Left colon (tissue), 2 donors: ENCODE measurements at places on chromosomes 4 and X. TPM values are rescaled to one million over a fixed set of nuclear protein-coding genes. Genes with fewer than 3 reads are reported as not detected.

The FAM53A gene
- 0.49 TPM for total RNA-seq

The KDR gene
- total RNA-seq = 4.8 TPM

The DUX4 gene
- total RNA-seq = not detected

The RAB33A gene
- total RNA-seq = not detected

GRCh38 chrX:103099691-103100090 lies 6.7 kb upstream of the NXF3 start:
- no peak for DNase-seq

- no peak for DNase-seq
These were observed 8.6 kb downstream of the OPHN1 start for GRCh38 chrX:68424719-68425118.

- DNase-seq = no peak
These were observed 40.0 kb downstream of the CHRDL1 start for GRCh38 chrX:110755611-110756010.

GRCh38 chrX:121256647-121257046 lies 209.2 kb downstream of the GLUD2 start:
- no peak for DNase-seq

DNA sequence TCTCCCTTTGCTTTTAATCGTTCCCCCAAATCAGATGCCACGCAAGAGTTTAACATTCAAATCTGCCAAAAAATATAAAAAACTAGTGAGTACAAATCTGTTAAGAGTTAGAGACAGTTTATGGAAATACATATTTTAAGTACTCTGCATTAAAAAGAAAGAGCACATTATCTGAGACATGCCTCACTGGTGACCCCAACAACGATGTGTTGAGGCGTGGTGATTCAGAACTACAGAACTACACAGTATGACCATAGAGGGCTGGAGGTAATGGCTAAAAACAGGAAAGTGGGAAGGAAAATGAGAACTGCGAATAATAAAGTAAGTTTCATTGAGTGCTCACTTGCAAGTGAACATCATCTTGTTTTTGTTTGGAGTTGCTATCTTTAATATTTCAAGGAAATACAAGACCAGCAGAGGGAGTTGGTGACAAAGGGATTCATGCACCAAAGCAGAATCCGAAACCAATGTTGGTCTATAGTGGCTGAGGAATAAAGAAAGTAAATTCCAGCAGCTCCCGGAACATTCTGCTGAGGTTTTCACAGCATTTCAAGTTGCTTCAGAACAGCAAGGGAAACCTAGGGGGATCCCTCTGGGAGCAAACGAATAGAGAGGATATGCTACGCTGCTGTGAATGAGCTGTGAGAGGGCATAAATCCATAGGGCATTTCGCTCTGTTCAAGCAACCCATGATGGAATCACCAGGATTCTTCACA lies 92.2 kb downstream of the DCHS2 start:
- no peak for DNase-seq

- DNase-seq = no peak
These were observed 397.6 kb upstream of the TENM3 start for GRCh38 chr4:181845617-181846016.

DNA sequence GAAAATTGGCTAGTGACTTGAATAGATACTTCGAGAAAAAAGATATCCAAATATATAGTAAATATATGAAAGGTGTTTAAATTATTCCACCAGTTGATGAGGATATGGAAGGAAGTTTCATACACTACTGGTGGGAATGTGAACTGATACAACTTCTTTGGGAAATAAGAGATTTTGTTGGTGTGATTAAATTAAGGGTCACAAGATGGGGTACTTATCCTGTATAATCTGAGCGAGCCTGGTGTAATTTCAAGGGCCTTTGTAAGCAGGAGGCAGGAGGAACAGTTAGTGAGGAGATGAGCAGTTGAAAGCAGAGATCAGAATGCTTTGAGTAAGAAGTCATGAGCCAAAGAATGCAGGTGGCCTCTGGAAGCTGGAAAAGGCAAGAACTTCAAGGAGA lies 192.2 kb downstream of the KCTD8 start:
- DNase-seq = no peak

DNA sequence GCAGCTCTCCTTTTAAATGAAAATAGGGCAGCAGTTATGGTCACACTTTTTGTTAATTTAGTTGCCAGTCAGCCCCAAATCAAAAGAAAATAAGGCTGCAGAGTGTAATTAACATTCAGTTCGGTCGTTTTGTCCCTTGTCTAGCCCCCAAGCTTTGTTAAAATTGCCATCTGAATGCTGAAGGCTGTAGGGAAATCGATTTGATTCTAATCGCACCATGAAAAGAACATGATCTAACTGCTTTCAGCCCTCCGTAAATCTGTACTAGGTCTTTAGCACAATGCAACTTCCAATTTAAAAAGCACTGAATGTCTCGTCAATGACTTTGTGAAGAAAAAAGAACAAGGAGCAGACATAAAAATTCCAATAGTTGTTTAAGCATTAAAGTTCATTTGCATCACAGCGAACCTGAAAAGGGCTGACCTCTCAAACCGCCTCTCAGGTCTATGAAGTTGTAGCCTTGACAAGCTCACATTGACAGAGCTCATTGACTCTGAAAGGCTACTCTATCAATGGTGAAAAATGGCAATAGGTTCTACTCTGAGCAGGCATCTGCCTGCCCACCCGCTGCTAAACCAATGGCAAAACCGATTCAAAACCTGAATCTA lies 48.9 kb downstream of the CHIC2 start:
- no peak for DNase-seq

- DNase-seq = no peak
These were observed 21.8 kb upstream of the TLL1 start for GRCh38 chr4:165851256-165851655.

DNA sequence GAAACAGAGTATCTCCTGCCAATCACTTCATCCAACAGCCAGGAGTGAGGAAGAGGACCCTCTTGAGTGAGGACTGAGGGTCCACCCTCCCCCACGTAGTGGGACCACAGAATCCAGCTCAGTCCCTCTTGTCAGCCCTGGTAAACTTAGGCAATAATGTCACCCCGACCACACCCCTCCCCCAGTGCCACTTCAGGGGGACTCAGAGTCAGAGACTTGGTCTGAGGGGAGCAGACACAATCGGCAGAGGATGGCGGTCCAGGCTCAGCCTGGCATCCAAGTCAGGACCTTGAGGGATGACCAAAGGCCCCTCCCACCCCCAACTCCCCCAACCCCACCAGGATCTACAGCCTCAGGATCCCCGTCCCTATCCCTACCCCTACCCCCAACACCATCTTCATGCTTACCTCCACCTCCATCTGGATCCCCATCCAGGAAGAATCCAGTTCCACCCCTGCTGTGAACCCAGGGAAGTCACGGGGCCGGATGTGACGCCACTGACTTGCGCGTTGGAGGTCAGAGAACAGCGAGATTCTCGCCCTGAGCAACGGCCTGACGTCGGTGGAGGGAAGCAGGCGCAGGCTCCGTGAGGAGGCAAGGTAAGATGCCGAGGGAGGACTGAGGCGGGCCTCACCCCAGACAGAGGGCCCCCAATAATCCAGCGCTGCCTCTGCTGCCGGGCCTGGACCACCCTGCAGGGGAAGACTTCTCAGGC lies at the start of the genes CSAG1 and MAGEA12:
TSS of gene CSAG1 (minus strand) at position 461 of the 715 bp plus-strand sequence. CDS start 1,261 bp downstream, outside the sequence.
TSS of gene MAGEA12 (plus strand) at position 497 of the 715 bp plus-strand sequence. CDS start 2,405 bp downstream, outside the sequence.
- no peak for DNase-seq

DNA sequence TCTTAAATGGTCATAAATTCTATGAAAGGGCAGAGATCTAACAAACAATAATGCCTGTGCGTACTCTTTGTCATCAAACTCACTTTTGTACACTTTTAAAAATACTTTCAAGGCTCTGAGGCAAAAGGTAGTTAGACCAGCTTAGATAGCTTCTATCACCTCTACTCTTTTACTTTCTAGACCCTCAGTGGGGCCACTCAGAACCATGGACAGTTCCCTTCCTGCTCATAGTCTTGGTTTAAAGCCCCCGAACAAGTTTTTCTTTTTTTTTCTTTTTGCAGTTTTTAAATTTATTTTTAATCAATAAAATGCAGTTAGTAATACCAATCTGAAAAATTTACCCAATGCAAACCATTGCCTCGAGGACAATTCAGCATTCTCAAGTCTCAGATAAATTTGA lies 460.5 kb upstream of the CNKSR2 start:
- DNase-seq = no peak

DNA sequence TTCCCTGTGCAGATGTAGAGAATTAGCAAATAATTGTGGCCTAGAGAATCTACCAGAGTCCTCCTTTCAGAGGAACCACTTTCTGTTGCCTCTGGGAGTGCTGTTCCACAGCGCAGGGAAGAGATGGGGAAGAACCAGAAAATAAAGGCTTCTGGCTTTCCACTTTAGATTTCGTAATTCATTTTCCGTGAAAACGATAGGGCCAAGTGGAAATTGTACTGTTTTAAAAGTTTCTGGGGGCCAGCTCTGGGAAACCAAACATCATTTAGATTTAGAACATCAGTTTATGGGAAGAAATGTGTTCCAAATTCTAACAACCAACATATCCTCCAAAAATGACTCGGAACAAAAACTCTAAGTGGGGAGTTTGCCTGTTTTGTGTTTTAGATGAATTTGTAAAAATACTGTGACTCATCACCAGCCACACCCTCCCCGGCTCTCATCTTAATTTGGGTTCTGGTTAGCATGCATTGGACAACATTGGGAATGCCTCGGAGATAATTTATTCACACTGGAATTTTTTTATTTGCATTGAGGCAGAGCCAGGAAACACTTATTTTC lies 65.2 kb upstream of the LNX1 start:
- no peak for DNase-seq

DNA sequence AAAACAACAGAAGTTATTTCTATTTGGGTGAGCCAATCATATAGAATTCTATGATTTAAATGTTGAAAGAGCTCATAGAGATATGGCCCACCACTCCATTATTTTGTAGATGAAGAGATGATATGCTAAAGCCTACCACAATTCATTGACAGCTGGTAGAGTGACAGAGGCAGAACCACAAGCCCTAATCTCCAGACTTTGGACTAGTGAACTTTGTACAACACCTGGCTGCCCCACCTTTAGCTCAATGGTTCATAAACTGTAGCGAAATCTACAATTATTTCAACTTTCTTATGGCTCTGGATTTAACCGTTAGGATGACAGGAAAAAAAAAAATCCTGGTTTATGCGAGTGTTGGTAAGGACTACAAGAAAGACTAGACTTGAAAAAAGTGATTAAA lies 50.9 kb downstream of the PRKG2 start:
- peak; percentile 23 for DNase-seq

DNA sequence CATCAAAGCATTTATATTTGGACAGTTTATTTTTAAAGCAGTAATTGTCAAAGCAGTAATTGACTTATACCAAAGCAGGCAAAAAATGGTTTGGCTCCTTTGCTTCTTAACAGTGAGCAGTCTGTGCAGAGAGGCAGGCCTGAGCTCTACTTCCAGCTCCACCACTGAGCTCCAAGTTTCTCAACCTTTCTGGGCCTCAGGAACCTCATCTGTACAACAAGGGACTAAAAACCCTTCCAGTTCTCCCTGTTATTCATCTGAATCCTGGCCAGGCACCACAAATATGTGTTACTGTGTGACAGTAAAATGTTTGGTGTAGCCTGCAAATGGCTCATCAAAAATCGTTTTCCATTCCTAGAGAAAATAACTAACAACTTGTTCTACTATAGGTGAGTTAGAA lies 88.7 kb upstream of the TTC29 start:
- no peak for DNase-seq

GRCh38 chr4:99405433-99406115 lies 29.6 kb downstream of the ADH7 start:
- DNase-seq = peak; percentile 74

DNA sequence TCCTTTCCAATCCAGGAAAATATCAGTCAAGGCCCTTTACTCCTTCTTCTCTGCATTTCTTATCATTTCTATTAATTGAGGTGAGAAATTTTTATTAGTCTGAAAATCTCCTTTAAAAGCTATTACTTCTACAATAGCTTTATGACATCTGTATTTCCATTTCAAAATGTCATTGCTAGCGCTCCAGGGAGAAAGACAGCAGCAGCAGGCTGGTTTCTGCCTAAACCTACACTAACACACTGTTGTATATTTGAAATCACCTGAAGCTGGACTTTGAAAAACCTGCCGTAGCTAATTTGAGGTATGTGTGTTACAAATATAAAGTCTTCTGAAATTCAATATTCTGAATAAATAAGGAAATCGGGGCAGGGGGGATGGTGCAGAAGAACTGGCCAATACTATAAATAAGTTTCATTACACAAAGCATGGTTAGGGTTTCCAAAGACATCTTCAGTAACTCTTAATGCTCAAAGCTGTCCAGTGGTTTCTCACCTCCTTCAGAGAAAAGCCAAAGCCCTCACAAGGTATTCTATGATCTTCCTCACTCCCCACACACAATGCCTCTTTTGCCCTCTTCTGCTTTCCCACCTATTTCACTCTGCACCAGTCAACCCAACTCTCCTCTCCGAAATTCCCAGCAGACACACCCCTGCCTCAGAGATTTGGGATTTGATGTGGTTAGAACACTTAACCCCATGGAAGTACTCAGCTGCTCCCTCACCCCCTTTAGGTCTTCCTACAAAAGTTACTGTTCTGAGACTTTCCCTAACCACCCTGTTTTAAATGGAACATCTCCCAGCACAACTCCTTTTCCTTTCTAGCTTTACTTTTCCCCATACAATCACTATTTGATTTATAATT lies 122.7 kb downstream of the PPP3CA start:
- DNase-seq = no peak

- DNase-seq = no peak
These were observed 5.7 kb upstream of the IL13RA2 start for GRCh38 chrX:115023139-115023538.

DNA sequence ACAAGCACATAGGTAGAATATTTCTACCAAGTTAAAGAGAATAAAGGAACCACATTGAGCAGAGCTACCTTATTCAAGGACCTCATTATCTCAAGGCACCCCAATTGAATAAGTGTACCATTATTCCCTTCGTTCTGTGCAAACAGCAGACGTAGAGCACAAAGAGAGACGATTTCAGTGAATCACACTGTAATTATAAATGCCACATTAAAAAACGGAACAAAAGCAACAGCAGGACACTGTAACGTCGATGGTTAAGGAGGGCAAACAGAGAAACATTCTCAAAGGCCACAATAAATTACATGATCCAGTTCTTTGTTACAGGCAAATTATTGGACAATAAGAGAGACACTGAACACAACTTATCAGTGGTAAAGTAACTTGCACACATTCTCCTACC lies 644.1 kb upstream of the TENM3 start:
- DNase-seq = no peak

GRCh38 chr4:79662651-79663050 lies 254.6 kb upstream of the GK2 start:
- DNase-seq = no peak

- DNase-seq = peak; percentile 40
These were observed 1.8 kb downstream of the FGFR3 start for GRCh38 chr4:1794809-1795298.

DNA sequence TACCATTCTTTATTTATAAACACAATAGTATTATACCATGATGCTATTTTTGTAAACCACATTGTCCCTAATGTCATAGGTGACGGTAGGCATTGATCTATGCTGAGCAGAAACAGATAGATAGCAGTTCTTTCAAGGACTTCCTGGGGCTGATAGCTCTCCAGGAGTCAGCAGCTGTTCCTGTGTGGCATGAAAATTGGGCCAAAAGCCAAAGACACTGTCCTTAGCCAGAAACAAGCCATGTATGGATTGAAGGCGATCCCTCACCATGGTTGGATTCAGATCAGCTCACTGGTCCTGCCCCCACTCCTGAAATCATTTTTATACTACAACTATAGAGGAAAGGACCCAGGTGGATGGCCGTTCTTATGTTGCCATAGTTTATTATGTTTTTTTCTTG lies 53.6 kb downstream of the DDX60 start:
- no peak for DNase-seq

- DNase-seq = no peak
These were observed 22.1 kb downstream of the TNIP2 start for GRCh38 chr4:2733844-2734574.
